ENCODE measurements at places on chromosomes 2 and 18.

- no peak for DNase-seq
Observed at GRCh38 chr2:190121971-190122370, 59.4 kb upstream of the MSTN start.

- DNase-seq, result no peak
Observed at GRCh38 chr2:180003073-180003472, 4.0 kb downstream of the CWC22 start.

GRCh38 chr18:8771930-8772329 lies 66.6 kb downstream of the MTCL1 start:
- peak; percentile 12 for DNase-seq

DNA sequence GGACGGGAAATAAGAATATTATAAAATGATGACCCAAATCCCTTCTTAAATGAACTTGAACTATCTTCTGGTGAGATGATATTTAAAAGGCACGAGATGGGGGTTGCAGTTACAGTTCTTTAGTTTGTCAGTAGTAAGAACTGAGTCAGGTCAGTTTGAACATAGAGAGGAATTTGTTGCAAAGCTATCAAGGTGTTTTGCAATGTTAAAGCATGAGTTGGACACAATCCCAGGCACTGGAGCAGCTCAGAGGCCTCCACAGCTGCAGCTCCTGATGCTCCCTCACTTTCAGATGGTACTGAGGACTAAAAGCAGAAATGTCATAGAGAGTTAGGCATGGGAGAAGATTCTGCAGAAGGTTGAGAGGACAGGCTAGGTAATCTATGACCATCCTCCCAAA lies 236.0 kb downstream of the BCL2 start:
- DNase-seq, result no peak

DNA sequence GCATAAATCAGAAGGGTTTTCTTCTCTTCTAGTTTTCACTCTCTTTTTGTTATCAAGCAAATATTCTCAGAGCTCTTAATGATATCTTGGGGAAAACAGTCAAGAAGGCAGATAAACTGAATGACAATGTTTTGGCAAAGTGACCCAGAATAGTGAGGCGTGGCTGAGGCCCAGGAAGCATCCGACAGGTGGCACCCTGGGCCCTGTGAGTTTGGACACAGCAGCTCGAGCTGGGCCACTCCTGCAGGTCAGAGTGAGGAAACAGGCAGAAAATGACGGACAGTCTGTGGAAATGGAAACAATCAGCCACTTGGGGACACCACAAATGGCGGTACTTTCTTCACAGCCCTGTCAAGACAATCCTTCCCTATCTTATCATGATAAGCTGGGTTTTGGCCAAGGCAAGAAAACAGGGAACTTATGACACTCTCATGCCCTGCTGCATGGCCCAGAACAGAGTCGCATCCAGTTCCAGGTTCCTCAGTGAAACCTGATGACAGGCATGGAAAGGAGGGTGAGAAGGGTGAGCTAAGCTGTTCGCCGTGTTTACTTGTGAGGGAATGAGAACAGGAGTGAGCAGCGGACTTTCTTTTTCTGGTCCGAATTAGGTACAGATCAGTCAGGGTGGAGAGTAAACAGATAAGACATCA lies 32.1 kb downstream of the MRPL44 start:
- no peak for DNase-seq

- DNase-seq, result no peak
Observed at GRCh38 chr18:9701609-9702349, 6.3 kb upstream of the RAB31 start.

- peak; percentile 49 for DNase-seq
Observed at GRCh38 chr2:10097352-10098148, 17.3 kb upstream of the CYS1 start.

- DNase-seq, result no peak
Observed at GRCh38 chr18:56632070-56633022, 6.0 kb downstream of the TXNL1 start.

GRCh38 chr2:144133936-144134665 lies 385.8 kb downstream of the ZEB2 start:
- no peak for DNase-seq

GRCh38 chr2:142521492-142521891 lies 356.0 kb upstream of the KYNU start:
- DNase-seq, result no peak

DNA sequence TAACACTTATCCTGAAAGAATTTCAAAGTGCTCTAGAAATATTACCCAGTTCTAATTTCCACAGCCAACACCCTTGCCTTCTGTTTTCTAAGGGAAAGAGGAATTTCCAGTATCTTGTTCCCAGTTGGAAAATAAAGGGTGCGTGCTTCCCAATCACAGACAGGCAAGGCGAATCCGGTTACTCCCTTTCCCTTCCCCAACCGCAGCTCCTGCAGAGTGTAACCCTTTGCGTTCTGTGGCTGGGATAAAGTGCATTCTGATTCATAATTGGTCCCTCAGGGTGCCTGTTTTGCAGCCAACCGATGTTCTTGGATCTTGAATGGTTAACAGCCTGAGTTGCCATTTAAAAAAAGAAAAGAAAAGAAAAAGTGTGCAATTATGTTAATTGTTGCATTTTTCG lies 40.6 kb upstream of the PGAP1 start:
- DNase-seq, result no peak

- no peak for DNase-seq
Observed at GRCh38 chr2:19559596-19560240, 201.3 kb upstream of the OSR1 start.
